ENCODE measurements at places on chromosomes 1 and 21.

DNA sequence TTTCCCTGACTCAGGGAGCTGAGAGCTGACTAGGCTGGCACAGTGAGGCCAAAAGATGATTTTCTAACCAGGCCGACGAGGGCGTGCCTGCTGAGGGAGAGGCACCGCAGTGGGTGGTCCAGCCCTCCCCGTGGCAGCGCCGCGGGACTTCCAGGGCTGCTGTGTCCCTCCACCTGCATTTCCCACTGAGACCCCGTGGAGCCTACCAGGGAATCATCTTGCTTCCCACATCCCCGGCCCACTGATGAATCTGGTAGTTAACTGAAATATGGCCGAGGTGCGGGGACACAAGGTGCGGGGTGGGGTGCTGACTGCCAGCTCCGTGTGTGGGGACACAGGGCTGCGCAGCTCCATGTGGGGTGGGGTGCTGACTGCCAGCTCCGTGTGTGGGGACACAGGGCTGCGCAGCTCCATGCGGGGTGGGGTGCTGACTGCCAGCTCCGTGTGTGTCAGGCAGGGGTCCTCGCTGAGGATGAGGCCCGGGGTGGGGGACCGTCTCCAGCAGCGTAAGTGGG is 10.4 kb downstream of the WRAP73 start:
- no peak for DNase-seq

DNA sequence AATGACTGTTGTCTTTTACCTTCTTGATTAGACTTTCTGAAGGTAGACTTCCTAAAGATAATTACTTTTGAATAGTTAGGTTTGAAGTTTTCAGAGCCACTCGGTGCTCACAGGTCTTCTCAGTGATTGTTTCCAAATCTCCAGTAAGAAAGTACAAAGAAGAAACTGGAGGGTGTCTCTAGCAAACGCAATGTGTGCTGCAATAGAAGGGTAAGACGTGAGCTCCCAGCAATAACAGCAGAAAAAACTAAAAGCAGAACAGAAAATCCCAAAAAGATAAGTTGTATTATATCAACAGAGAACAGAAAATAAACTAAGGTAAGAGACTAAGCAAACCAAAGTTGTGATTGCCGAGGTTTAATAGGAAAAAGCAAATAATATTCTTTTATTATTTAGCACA is 1.8 kb downstream of the CTTNBP2NL start:
- DNase-seq: no peak

- no peak for DNase-seq
These were observed 7.0 kb upstream of the TRIT1 start for GRCh38 chr1:39890273-39890672.

DNA sequence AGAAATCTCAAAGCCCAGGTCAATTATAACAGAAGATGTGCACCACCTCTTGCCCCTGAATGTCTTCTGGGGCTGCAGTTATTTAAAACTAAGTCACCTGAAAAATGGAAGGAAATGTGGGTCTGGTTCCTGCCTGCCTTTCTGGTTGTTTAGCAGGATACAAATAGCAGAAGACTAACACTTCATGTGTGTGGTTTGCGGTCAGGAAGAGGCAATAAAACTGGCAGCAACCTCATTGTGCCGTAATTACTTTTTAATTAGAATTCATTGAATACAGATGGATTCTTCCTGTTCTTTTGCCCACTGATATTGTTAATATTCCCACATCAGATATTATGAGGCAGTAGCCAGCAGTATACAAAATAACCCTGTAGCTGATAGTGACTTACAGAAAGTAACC is 345.7 kb downstream of the ZNF326 start:
- peak; percentile 12 for DNase-seq

- DNase-seq: no peak
These were observed 24.3 kb downstream of the RTCA start for GRCh38 chr1:100290291-100290690.

- no peak for DNase-seq
These were observed 18.7 kb downstream of the MEAF6 start for GRCh38 chr1:37495875-37496274.

- no peak for DNase-seq
These were observed 99.5 kb downstream of the PRKAB2 start for GRCh38 chr1:147072482-147073432.

GRCh38 chr1:2044510-2045319 is 5.5 kb upstream of the PRKCZ start:
- peak; percentile 54 for DNase-seq

- DNase-seq: no peak
These were observed 55.2 kb downstream of the TOMM20 start for GRCh38 chr1:235073331-235073967.

DNA sequence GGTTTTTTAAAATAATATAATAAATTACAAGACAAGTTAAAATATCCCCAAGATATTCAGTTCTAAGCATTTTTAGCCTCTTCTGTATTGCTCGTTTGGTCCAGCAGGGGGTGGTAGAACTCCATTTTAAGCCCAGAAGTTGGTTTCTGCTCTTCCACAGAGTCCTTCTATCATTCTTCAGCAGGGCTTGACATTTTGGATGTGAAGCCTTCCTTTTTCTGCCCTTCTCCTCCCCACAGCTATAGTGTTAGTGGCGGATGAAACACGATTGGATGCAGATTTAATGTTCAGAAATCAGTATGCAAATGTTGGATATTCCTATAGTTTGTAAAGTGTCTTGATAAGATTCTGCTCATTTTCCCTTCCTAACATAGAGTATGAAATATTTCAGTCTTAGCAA is 1.4 kb downstream of the NCAM2 start:
- peak; percentile 56 for DNase-seq

GRCh38 chr1:50610563-50610962 is 187.3 kb upstream of the DMRTA2 start:
- DNase-seq: peak; percentile 48

DNA sequence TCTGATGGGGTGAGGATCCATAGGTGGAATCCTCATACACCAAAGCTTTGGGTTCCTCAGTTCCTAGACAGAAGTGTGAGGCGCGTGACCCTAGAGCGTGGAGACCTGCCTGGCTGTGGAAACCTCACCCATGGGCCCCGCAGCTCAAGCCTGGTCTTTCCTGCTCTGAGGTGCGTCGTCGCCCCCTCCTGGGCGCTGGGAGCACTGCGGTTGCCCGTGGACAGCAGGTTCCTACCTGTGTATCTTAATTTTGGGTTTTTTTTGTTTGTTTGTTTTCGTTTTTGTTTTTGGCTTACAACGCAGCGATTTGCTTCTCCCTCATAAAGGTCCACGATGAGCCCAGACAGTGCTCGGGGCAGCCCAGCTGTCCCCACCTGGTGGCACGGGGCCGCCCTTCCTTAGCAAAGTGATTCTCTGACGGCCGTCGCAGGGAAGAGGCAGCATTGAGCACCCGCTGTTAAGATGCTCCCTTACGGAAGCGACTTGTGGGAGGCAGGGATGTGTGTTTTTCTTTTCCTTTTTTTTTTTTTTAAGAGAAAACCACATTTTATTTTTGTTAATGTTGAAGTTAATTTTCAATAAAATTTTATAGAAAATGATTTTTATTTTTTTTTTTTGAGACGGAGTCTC is 36.5 kb upstream of the TRAPPC10 start:
- DNase-seq: peak; percentile 60

DNA sequence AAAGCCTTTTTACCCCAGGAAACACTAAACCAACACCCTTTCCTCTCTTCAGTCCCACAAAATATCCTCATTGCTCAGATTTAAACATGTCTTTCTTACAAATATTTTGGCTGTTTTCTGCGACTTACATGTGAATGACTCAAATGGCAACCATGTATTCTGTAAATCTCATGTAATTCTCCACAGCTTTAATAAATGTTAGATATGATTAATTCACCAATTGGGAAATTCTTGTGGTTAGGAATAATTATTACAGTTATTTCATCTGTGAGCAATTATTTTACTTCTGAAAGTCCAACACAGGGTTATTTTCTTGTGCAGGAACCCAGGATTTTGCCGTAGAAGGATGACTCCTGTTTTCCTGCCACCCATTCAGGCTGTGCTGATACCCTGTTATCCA is 431.5 kb downstream of the LMO4 start:
- DNase-seq: no peak

GRCh38 chr1:235225299-235225698 is 64.2 kb upstream of the RBM34 start:
- no peak for DNase-seq

- DNase-seq: peak; percentile 50
These were observed 2.4 kb downstream of the PLPP3 start for GRCh38 chr1:56576880-56577405.

GRCh38 chr1:207321790-207322645 is 540 bp downstream of the CD55 start:
- DNase-seq: peak; percentile 25

DNA sequence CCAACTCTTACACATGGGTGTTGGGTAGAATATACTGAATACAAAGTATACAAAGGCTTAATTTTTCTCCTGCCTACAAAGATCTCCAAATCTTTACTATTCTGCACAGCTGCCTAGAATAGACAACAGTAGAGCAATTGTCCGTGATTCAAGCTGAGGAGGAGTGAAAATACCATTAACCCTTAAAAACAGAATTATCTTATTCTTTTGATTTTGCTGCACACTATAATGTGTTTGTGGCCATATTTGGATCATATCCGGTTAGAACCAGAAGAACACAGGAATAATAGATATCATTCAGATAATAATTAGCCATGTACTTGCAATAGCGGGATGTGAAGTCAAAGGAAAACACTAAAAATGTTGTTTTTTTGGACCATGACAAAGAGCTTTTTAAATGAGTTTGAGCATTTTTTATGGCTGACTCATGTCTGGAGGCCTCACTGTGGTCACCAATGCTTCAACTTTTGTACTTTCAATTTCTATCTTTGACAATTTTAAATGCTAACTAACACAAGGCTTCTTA is 197.6 kb upstream of the FOXD3 start:
- peak; percentile 59 for DNase-seq

DNA sequence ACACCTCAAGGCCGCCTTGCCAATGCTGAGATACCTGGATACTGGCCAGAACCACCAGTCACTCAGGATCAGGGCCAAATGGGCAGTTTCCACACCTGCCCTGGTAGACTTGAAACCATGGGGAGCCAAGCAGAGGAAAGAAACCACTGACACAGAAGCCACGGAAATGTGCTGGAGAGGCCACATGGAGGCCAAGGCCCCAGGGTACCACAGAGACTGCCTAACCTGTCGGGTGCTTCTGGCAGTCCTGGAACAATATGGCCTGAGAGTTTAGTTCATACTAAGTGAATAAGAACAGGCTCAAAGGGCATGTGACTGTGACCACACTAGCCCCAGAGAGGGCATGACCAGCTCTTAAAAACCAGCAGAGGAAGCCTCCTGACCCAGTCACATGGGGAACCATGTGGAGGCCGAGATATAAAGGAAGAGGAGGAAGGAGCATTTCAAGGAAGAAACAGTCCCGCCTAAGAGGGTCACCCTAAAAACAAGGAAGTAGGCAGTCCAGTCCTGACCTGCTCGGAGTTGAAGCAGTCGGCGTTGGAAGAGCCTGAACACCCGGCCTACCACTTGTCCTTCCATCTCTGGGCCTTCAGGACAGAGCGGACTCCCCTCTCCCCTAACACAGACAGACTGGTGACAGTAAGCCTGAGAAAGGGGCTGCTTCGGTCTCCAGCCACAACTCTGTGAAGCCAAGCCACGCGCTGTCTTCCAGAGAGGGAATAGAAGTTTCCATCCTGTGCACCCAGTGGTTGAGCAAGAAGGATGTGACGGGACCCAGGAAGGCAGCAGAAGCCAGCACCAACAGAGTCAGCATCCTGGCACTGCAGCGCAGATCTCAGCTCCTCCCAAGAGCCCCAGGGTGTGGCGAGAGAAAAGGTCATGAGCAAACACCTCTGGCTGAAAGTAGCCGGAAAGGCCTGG is at the start of gene DENND2D:
Gene DENND2D (minus strand): TSS at position 766 of the 921 bp plus-strand sequence. CDS start 187 bp downstream, at position 579.
- peak; percentile 45 for DNase-seq

DNA sequence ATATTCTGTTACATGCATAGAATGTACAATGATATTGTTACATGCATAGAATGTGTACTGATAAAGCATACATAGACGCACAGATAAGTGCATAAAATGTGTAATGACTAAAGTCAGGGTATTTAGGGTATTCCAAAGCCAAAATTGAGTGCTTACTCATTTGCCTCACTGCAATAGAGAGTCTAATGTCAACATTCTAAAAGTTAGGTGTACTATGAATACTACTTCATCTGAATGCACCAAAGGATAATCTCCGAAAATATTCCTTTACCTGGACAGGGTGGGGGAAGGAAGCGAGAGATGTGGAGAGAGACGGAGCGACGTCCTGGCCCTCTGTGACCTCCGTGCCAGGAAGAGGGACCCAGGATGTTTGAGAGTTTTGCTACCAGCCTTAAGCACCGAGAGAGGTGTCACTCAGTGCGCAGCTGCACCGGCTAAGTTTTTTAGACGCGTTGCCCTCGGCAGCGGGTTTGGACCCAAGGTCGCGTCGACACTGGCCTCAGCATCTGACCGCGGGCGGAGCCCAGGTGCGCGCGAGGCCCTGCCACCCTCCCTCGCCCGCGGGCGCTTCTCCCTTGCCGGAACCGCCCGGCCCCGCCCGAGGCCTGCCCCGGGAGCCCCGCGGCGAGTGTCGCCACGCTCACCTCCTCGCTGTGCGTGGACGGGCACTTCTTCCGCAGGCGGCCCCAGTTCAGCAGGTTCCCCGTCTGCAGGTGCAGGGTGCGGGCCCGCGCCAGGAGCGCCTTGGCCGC is 660 bp downstream of the GCLM start:
- DNase-seq: peak; percentile 37

DNA sequence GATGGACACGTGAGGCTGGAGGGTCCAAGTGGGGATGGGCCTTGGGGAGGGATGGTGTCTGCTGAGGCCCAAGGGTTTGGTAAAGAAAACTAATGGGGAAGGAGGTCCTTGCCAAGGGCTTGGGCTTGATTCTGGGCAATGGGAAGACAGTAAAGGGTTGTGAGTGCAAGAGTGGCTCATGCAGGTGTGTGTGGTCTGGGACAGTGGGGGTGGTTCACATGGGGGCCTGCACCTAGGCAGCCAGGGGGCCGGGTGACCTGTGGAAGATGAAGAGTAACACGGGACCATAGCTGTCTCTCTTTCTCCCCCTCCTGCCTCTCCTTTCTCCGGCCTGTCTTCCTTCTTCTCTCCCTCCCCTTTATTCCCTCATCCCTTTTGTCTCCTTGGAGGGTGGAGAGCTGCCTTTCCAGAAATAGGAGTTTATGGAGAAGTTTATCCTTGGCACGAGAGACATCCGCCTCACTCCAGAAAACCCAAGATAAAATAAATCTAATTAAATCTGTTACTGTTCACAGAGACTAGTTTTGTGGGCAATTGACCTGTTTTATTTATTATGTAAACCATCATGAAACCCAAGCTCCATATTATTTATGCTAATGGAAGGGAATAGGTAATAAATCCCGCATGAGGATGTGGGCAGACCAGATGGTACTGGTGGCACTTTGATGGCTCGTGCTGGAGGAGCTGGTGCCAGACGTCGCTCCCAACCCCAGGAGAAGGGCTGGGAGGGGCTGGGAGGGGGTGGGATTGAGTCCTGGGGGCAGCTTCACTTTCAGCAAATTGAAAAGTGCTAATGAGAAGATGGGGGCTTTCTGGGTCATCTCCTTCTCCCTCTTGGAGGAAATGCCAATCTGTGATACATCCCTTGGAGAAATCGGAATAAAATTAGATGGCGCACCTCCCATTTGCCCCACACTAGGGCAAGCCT is 272.9 kb upstream of the CSF3R start:
- DNase-seq: no peak

- no peak for DNase-seq
These were observed 24.0 kb upstream of the VWA5B1 start for GRCh38 chr1:20266642-20267041.

All from myocyte (in vitro differentiated cells).